ENCODE measurements at places on chromosomes 1 and 21.

DNA sequence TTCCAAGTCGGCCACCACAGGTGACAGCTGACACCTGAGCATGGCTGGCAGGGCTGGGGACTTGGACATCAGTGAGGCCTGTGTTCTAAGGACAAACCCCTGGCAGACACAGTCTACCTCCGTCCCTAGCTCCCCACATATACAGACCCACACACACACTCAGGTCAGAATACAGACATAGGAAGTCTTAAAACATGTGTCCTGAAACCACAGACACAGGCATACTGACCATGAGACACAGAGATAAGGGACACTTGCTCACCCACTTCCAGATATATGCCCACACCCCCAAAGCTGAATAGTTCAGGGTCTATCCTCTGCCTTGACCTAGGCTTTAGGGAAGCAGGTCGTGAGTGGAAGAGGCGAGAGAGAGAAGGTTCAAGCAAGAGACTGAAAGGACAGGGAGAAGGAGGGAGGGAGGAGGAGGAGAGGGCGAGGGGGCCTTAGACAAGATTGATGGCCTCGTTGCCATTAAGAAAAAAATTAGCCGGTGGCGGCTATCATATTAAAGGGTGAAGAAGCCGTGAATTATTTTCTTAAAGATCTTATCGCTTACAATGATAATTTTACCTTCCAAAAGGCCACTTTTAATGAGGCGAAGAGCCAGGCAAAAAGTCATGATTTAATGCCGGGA is 49.9 kb downstream of the TMEM53 start:
- DNase-seq: no peak

GRCh38 chr1:202264300-202264699 is 70.7 kb downstream of the LGR6 start:
- no peak for DNase-seq

DNA sequence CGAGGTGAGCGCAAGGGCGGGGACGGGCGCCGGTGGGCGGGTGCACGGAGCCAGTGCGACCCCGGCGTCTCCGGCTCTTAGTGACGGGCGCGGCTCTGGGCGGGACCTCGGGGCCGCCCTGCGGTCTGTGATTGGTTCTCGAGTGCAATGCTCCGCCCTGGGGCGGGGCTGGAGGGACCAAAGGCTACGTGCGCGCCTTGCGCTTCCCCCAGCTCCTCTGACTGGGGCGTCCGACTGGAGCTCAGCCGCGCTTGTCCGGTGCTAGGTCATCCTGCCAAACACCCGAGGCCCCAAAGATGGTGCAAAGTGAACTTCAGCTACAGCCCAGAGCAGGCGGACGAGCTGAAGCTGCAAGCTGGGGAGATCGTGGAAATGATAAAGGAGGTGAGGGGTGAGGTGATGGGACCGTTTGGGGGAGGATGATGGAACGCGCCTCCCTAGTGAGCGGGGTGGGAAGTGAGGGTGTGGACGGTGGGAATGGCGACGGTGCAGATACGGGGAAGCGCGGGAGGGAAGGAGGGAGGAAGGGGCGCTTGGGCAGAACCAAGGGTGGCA is 811 bp downstream of the SH3D21 start:
- DNase-seq: peak; percentile 88

- no peak for DNase-seq
These were observed 941 bp downstream of the ARNT start for GRCh38 chr1:150875197-150876118.

DNA sequence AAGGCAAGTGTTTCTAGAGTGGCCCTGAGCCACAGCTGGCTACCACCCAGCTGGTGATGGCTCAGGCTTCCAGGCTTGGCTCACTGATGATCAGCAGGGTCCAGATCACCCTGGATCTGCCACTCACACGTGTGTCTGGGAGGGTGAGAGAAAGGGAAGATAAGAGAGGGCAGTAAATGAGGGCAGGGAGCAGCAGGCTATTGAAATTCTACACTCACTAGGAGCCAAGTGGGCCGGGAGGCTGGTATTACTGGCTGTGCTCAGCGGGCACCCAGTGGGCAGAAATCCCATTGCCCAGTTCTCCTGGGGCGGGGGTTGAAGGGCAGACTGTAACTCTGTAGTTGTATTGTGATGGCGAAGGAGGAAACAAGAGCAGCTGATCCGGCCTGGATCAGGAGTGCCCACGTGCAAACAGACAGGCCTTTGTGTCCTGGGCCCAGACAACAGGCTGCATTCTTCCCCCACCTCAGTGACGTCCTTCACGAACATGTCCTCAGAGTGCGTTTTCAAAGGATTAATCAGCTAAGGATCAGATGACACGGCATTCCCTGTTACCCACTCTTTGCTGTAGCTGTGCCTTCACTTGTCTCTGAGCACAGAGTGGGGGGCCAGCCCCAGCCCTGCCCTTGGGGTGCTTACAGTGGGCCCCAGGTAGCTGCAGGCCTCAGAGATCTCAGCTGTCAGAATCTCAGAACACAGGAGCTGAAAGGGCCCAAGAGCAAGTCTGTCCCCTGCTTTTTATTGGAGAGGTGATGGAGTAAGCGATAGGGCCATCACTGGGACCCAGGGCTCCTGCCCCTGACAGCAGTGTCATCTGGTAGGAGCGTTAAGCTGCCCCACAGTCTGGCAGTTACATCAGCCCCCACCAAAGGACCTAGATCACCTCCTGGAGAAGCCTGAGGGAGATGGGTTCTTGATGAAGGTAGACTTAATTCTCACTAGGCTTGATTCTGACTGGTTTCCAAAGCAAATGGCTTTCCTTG is 60.5 kb downstream of the ATP1A1 start:
- no peak for DNase-seq

GRCh38 chr1:10553118-10553517 is 78.4 kb downstream of the PEX14 start:
- no peak for DNase-seq

GRCh38 chr21:17370916-17371315 is 141.9 kb upstream of the CXADR start:
- DNase-seq: no peak

DNA sequence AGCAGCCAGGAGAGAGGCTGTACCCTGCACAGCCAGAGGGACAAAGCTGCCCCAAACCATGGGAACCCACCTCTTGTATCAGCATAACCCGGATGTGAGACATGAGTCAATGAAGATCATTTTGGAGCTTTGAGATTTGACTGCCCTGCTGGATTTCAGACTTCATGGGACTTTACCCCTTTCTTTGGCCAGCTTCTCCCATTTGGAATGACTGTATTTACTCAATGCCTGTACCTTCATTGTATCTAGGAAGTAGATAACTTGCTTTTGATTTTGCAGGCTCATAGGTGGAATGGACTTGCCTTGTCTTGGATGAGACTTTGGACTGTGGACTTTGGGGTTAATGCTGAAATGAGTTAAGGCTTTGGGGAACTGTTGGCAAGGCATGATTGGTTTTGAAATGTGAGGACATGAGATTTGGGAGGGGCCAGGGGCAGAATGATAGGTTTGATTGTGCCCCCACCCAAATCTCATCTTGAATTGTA is 616.2 kb downstream of the RWDD3 start:
- no peak for DNase-seq

DNA sequence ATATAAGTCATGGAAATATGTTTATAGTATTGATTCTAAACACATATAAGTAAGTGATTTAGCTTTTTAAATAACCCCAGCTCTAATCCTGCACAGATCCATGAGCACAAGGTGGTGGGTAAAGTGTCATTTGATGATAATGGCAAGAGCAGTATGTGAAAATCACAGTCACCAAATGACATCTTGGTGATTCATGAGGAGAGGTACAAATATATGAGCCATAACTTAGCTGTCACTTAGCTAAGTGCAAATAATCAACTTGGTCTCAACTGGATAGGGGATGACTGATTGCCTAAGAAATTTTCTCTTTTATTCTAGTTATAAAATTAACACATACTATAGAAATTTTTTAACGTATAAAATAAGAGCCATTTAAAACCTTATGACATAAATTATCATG is 198.1 kb downstream of the ZZZ3 start:
- no peak for DNase-seq

GRCh38 chr1:74729741-74730478 is 2.9 kb downstream of the CRYZ start:
- DNase-seq: no peak

DNA sequence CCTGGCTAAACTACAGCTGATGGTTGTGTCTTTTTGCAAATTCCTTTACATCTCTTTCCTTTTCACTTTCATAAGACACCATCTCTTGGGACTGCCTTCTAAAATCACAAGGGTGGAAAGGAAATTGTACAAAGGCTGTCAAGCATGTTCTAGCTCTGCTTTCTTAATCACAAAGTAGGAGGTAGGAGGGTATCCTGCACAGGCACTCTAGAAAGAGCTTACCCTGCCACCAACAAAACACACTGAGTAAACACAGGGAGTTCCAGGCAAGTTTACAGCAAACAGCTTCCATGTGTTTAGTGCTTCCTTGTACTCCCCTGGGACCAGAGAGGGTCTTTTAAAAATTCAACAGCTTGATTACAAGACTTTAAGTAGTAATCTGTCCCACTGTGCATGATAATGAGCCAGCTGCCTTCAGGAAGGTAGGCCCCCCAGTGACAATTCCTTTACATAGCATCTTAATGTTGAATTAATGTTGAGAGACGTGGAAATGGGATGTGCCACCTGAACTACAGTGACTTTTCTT is 2.4 kb downstream of the PLPP3 start:
- DNase-seq: no peak

GRCh38 chr1:198174297-198174696 is 17.5 kb downstream of the NEK7 start:
- DNase-seq: no peak

GRCh38 chr1:19003371-19004290 is 47.2 kb upstream of the IFFO2 start:
- DNase-seq: no peak

- DNase-seq: no peak
These were observed 57.4 kb downstream of the SLX9 start for GRCh38 chr21:44996983-44997936.

- DNase-seq: peak; percentile 8
These were observed 51.8 kb upstream of the FAM89A start for GRCh38 chr1:231091831-231092301.

- DNase-seq: no peak
These were observed 44.5 kb upstream of the ENAH start for GRCh38 chr1:225697428-225697827.

GRCh38 chr1:60848583-60849188 is 233.7 kb upstream of the NFIA start:
- no peak for DNase-seq

- no peak for DNase-seq
These were observed 108.3 kb downstream of the PTPRC start for GRCh38 chr1:198747127-198747526.

DNA sequence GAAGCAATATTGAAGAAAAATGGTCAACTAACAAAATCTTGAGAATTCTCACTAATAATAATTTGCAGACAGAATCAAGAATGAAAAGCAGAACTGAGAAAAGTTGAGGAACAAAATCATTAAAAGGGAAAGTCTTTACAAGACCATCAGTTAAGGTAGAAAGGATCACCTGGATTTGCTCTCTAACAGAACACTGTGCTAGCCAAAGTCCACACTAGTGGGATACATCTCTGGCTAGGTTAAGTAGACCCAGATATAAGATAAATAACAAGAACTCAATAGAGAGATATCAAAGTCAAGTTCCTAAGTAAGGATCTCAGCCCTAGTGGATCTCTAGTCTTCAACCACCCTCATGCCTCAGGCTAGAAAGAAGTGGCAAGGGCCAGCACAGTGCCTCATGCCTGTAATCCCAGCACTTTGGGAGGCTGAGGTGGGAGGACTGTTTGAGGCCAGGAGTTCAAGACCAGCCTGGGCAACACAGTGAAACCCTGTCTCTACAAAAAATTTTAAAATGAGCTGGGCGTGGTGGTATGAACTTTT is 19.6 kb downstream of the IPP start:
- no peak for DNase-seq

DNA sequence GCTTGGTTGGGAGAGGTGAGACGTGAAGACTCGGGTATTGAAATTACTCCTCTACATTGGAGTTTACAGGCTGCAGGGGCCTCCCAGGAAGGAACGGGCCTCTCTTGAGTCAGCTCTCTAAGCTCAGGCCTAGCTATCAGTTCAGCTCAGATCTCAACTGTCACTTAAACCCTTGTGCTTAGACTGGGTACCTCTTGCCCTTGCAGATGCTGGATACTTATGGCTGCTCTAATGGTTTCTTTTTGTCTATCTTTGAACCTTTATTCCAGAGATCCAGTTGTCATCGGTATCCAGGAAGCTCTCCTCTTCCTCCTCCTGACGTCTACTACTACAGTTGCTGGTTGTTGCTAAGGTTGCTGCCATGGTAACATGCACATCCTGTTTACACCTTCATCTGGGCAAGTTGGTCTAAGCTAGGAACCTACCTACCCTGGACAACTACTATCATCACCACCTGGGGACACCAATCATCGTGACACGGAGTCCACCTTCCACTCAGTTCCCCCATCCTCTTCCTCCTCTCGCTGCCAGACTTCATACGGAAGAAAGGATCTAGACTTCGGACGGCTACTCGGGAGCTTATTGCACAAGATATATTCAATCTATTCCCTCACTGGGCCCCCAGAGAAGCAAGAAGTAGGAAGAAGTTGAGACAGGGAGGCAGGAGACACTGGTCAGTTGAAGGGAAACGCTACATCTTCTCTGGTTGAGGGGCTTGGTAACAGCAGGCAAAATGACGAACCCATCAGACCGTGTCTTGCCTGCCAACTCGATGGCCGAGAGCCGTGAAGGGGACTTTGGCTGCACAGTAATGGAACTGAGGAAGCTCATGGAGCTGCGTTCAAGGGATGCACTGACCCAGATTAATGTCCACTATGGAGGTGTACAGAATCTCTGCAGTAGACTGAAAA is 56.1 kb downstream of the ATP2B4 start:
- DNase-seq: no peak

- no peak for DNase-seq
These were observed 185.7 kb downstream of the FOXD2 start for GRCh38 chr1:47623557-47623940.

GRCh38 chr21:42918291-42918690 is 7.1 kb downstream of the ERVH48-1 start:
- no peak for DNase-seq

Measured in stimulated activated CD8-positive, alpha-beta memory T cell treated with anti-CD3 and anti-CD28 coated beads, Interleukin-4, amount 100 ng/mL, for 24 hours (primary cell).